Nasal cavity respiratory epithelium epithelial cell of viscerocranial mucosa (primary cell): ENCODE measurements at places on chromosomes 4 and X. TPM values are rescaled to one million over a fixed set of nuclear protein-coding genes. Genes with fewer than 3 reads are reported as not detected.

Gene PRDM8
- total RNA-seq: 0.36 and 0.68 TPM in 2 replicates

Gene HSFX3
- total RNA-seq: not detected in 2 replicates

Gene TKTL2
- not detected in 2 replicates for total RNA-seq

Gene POF1B
- total RNA-seq: 2.4 and 8.6 TPM in 2 replicates

Gene UBE2K
- 21.2 and 42.9 TPM in 2 replicates for total RNA-seq

Gene TMEM31
- not detected in 2 replicates for total RNA-seq

Gene GAGE12F
- total RNA-seq: not detected in 2 replicates

Gene ZDHHC15
- total RNA-seq: not detected in 2 replicates

Gene TASL
- total RNA-seq: not detected in 2 replicates

Gene NUDT10
- total RNA-seq: 0.34 and 0.50 TPM in 2 replicates

Gene HELT
- total RNA-seq: not detected in 2 replicates

Gene IL21
- total RNA-seq: not detected in 2 replicates

Gene ELF4
- 11.6 and 26.6 TPM in 2 replicates for total RNA-seq

Gene TRIM61
- total RNA-seq: 0.64 and 1.0 TPM in 2 replicates

Gene GDPD2
- total RNA-seq: 0.14 and 1.0 TPM in 2 replicates

Gene CUL4B
- 20.8 and 31.4 TPM in 2 replicates for total RNA-seq

Gene CFI
- 2.5 TPM in 1 of 2 replicates, not detected in the other for total RNA-seq

Gene PPARGC1A
- total RNA-seq: under 0.01 and 38.9 TPM in 2 replicates

Gene YIPF7
- not detected in 2 replicates for total RNA-seq

Gene ETDB
- total RNA-seq: not detected in 2 replicates

Gene KCTD8
- total RNA-seq: under 0.01 TPM in 2 replicates

Gene F8A1
- total RNA-seq: 1.4 and 3.1 TPM in 2 replicates

Gene TMEM35A
- 0.14 TPM in 1 of 2 replicates, not detected in the other for total RNA-seq

Gene CSAG1
- not detected in 2 replicates for total RNA-seq

Gene LONRF3
- total RNA-seq: 0.34 and 1.7 TPM in 2 replicates

Gene UGT8
- 0.34 and 0.57 TPM in 2 replicates for total RNA-seq

Gene SH3D19
- 20.5 and 24.1 TPM in 2 replicates for total RNA-seq

Gene TFDP3
- not detected in 2 replicates for total RNA-seq

Gene GPR50
- total RNA-seq: not detected in 2 replicates

Gene HDAC8
- total RNA-seq: 12.3 and 32.2 TPM in 2 replicates

Gene NCAPG
- 0.28 and 0.34 TPM in 2 replicates for total RNA-seq

Gene UGT2B7
- total RNA-seq: 0.36 TPM in 1 of 2 replicates, not detected in the other

Gene RTL9
- under 0.01 and 0.07 TPM in 2 replicates for total RNA-seq

Gene ADH7
- total RNA-seq: 3.8 and 33.0 TPM in 2 replicates
